Cardiac muscle cell (in vitro differentiated cells and primary cell): ENCODE measurements at places on chromosomes 5 and 9. TPM values are rescaled to one million over a fixed set of nuclear protein-coding genes. Genes with fewer than 3 reads are reported as not detected.

GRCh38 chr5:642481-642880 is 30.3 kb downstream of the CEP72 start:
- no peak overlapping the region for H3K27ac ChIP-seq
- H3K36me3 ChIP-seq = peaks cover 10% of the 10 kb centered on the region
- no peak for DNase-seq

The CACNA1B gene
- 0.32 and 0.60 TPM in 2 replicates for total RNA-seq

DNA sequence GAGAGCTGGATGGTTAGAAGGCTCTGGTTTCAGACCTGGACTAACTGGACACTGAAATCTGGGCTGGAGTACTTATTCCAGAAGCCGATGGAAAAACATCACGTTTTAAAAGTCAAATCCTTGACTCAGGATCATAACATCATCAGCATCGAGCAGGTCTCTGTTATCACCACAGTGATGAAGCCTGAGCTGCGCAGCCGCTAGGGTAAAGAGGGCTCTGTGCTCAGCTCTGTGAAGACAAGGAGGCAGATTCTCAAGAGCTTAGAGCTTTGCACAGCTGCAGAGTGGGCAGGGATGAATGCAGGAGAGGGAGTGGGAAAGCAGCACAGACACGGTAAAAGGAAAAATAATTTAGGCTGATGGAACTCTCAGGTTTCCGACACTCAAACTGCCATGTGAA is 208.8 kb upstream of the TAS2R1 start:
- no peaks in the 10 kb centered on the region for H3K27me3 ChIP-seq
- DNase-seq = no peak
- no peak overlapping the region for H3K4me3 ChIP-seq
- no peak overlapping the region for H3K27ac ChIP-seq
- H3K4me1 ChIP-seq = no peaks in the 10 kb centered on the region

- no peak for DNase-seq
- no peaks in the 10 kb centered on the region for H3K27me3 ChIP-seq
- H3K4me1 ChIP-seq = peaks cover 4% of the 10 kb centered on the region
- no peaks in the 10 kb centered on the region for H3K36me3 ChIP-seq
- no peak overlapping the region for H3K27ac ChIP-seq
- no peak overlapping the region for H3K4me3 ChIP-seq
Observed at GRCh38 chr5:149438711-149439132, 59.6 kb upstream of the IL17B start.

DNA sequence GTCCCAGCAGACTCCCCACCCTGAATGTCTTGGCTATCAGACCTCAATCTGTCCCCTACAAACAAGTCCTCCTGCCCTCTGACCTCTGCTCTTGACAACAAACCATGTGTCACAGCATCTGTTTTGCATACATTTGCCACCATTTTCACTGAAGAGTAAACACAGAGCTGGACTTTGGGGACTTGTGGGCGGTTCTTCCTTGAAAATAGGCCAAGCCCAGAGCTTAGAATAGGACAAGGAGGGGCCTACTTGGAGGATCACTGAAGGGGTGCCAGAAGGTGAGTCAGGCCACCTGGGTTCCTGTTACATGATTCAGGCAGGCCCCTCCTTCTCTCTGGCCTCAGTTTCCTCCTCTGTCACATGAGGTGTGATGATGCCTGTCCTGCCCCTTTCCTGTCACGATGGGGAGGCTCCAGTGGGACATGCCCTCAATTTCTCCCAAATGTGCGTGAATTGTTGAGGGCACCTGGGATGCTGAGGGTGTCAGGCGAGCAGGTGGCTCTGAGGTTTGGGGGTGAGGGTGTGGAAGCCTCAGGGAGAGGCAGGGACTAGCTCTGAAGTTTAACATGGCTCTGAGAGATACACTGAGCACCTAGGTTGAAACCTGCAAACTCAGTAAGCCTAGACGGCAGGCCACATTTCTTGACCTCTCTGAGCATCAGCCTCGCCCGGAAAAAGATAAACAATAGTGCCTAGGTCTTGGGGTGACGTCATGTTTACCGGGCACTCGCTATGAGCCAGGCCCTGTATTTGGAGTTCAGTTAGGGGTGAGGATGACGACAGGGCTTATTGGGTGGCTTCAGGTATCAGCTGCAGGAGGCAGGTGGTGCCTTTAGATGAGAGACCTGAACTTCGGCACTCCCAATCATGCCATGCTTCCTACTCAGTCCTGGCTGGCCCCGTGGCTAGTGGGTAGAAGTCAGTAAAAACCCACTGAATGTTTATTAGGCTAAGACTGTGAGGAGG is 107.6 kb upstream of the PITX1 start:
- H3K27ac ChIP-seq = no peak overlapping the region
- no peak for DNase-seq
- H3K36me3 ChIP-seq = no peaks in the 10 kb centered on the region
- peaks cover 72% of the 10 kb centered on the region for H3K27me3 ChIP-seq
